GDM1 (cell line): ENCODE measurements at places on chromosomes 5 and 9.

GRCh38 chr9:33437205-33437604, 10.2 kb downstream of the AQP3 start:
- no peak for DNase-seq

- no peak for DNase-seq
These were observed 48.9 kb downstream of the PTPN3 start for GRCh38 chr9:109449036-109449798.

DNA sequence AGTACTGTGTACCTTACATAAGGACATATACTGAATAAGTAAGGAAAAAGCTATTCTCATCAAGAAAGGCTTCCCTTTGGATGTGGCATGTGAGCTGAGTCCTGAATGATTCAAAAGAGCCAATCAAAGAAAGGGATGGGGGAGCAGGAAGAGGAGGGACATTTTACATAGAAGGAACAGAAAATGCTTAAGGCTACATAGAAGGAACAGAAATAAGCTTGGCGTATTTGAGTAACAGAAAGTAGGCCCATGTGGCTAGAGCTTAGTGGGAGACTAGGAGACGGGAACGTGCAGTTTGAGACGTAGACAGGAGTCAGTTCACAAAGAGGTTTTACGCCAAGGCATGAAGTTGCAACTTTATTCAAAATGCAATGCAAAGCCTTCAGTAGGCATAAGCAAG, 126.3 kb downstream of the CEMIP2 start:
- no peak for DNase-seq

GRCh38 chr5:150278916-150279315, 10.7 kb downstream of the CAMK2A start:
- no peak for DNase-seq

- DNase-seq: no peak
These were observed 7.5 kb upstream of the UBQLN1 start for GRCh38 chr9:83715221-83715620.

DNA sequence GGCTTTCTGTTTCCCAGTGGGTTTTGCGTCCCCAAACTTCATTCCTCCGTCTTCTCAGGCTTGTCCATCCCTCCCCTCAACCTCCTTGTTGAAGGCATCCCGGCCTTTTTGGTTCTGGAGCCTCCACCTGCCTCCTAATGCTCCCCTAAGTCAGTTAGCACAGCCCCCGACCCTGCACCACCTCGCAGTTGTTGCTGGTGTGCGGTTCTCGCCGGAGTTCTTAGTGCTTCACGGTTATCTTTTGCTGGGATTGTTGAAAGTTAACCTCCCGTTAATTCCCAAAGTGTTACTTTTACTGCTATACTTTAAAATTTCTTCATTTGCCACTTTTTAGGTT, 447 bp downstream of the UBLCP1 start:
- no peak for DNase-seq

DNA sequence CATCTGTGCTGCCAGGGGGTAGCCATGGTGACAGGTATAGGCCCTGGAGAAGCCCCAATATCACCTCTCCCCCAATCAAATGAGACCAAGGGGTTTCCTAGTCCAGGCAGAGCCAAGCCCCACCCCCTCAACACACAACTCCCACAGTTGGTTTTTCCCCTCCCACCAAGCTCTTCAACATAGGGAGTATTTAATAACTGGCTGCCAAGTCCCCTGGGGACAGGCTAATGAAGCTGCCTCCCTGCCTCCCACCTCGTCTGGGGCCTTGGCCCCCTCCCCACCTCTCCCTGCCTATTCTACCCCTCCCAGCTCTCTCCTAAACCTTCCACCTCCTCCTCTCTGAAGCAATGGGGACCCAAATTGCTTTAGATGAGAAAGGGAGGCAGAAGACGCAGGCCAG, 23.4 kb downstream of the CPLX2 start:
- no peak for DNase-seq

GRCh38 chr9:92655896-92656536, 13.9 kb downstream of the IPPK start:
- no peak for DNase-seq

DNA sequence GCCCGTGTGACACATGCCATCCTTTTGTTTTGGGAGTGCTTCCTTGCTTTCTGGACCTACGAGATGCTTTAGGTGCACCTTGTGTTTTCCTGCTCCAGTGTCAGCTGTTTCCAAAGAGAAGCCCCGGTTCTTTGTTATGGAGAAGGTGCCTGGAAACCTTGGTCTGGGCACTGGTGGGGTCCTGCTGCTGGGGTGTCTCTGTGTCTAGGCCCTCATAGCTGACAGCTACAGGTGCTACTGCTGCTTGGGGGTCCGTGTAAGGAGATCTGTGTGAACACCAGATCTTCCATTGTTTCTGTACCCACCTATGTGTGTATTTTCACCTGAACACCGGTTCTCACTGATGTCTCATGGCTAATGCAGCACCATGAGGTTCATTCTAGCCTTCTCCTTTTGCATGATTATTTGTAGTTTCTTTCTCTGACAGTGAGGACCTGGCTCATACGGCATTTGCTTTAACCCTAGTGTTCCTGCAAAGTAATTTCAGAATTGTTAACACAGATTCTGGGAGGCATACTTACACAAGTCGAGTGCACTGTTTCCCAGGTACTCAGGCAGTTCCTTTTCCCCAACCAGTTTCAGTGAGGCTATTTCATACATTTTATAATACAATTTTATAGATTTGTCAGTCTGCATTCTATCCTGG, 13.2 kb upstream of the FAM120AOS start:
- DNase-seq: no peak

- peak; percentile 73 for DNase-seq
These were observed 50.5 kb upstream of the EXOC3 start for GRCh38 chr5:392431-392988.

DNA sequence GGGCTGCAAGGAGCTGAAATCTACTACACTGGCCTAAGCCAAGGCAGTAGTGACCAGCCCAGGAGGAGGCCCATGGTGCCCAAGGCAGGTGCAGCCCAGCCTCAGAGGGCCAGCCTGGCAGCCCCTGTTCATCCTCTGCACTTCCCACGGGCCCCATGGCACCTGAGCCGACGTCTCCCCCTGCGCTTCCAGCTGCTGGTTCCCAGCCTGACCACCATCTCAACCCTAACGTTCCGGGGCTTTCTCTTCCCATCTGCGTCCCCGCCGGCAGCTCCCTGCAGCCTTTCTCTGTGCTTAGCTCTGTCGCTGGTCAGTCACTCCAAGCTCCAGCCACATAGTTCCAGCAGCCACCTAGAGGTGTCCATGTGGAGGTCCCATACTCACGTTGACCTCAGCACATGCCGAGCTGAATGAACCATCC, 105.5 kb upstream of the LMX1B start:
- DNase-seq: no peak

DNA sequence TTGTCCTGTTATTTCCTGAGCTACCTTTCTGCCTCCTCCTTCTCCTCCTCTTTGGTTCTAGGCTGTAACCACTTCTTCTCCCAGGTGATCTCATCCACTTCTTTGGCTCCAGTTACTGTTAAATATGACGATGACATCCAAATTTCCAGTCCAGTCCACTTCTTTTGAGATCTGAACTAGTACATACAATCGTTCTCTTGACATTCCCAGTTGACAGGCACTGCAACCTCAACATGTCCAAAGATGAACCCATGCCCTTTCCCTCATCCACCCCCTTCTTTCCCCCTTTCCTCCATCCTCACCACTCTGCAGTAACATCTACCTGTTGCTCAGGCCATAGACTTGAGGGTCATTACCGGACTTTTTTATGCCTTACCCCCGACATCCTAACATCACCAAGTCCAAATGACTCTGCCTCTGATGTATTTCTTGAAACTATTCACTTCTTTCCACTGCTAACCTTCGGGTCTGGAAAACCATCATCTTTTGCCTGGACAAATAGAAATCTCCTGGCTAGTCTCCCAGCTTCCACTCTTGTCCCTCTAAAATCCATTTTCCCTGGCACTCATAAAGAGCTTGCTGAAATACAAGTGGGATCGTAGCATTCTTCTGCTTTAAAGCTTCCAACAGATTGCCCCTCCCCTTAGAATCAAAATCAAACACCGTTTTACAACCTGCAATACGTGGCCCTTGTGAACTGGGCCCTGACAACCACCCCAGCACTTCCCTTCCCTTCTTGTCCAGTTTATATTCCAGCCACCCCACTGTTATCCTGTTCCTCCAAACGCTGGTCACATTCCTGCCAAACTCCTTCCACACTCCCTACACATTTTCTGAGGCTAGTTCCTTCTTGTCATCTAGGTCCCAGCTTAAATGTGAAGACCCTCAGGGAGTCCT, 31.5 kb downstream of the KLF9 start:
- no peak for DNase-seq

GRCh38 chr5:127967983-127968592, 115.5 kb upstream of the SLC12A2 start:
- DNase-seq: no peak

DNA sequence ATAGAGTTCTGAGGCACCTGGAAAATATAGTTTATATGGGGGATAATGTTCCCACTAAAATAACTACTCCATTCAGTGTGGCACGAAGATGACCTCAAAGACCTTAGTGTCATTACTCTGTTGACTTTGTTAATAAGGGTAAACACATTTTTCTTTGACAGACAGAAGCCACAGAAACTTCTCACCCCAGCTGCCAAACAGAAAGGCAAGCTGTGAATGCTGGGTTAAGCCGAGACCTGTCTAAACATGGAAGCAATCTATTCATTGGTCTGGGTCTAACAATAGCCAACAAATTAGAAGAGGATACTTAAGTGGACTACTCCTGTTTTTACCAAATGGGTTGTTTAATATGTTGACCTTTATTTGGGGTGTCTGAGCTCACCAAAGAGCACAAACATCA, 171.4 kb downstream of the TLE1 start:
- DNase-seq: no peak

GRCh38 chr9:137715321-137715720, 96.5 kb downstream of the EHMT1 start:
- no peak for DNase-seq

GRCh38 chr5:67058998-67059743, 137.4 kb downstream of the CD180 start:
- no peak for DNase-seq

DNA sequence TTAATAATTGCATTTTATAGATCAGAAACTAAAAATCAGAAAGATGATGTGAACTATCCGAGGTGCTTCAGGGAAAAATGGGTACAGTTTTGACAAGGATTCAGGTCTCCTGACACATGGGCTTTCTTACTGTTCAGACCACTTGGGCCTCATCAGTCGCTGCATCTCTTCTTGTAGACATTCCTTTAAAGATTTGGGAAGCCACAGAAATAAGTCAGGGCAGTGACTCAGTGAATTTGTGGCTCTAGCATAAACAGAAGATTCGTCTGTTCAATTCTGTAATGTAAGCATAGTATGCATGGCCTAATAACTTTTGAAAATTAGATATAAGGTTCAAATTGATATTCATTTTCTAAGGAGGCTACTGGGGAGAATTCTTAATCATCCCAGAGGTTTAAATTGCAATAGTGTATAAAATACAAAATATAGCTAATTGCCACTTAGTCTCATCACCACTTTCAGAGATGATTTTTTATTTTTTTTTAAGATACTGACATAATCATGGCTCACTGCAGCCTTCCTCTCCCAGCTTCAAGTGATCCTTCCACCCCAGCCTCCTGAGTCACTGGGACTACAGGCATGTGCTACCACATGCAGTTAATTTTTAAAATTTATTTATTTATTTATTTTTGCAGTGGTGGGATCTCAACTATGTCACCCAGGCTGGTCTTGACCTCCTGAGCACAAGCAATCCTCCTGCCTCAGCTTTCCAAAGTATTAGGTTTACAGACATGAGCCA, 48.9 kb downstream of the RASEF start:
- DNase-seq: no peak

- DNase-seq: no peak
These were observed 10.1 kb downstream of the BRD3OS start for GRCh38 chr9:134035041-134036039.

- DNase-seq: no peak
These were observed 9.7 kb downstream of the RAD1 start for GRCh38 chr5:34905564-34905963.

DNA sequence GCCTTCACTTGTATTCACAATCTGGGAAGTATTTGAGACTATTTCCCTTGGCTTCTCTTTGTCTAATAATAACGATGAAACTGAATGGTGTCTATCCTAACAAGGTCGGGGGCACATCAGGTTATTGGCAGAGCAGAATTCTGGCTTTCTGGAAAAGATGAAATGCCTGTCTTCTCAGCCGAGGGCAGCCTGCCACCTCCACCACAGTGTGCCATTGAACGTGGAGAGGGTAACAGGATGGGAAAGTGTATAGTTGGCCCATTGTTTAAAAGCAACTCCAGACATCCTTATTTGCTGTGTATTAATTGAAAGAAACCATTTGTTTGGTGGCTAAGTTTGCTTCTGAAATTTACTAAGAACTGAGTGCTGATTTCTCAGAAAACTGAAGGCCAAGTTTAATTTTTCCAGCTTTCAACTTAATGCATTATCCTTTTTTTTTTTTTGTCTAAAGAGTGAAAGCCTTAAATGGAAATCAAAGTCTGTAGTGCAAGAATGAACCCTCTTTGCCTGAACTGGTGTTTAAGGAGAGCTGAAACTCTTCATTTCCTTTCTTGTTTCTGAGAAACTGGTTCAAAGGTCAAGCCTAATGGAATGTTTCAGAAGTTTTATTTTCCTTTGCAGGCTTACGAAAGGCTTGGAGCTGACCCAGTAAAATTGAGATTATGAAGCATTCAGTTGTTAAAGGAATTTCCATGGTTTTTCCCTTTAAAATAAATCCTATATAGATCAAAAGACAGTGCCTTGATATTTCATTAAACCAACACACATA, 563.7 kb upstream of the DAP start:
- no peak for DNase-seq

DNA sequence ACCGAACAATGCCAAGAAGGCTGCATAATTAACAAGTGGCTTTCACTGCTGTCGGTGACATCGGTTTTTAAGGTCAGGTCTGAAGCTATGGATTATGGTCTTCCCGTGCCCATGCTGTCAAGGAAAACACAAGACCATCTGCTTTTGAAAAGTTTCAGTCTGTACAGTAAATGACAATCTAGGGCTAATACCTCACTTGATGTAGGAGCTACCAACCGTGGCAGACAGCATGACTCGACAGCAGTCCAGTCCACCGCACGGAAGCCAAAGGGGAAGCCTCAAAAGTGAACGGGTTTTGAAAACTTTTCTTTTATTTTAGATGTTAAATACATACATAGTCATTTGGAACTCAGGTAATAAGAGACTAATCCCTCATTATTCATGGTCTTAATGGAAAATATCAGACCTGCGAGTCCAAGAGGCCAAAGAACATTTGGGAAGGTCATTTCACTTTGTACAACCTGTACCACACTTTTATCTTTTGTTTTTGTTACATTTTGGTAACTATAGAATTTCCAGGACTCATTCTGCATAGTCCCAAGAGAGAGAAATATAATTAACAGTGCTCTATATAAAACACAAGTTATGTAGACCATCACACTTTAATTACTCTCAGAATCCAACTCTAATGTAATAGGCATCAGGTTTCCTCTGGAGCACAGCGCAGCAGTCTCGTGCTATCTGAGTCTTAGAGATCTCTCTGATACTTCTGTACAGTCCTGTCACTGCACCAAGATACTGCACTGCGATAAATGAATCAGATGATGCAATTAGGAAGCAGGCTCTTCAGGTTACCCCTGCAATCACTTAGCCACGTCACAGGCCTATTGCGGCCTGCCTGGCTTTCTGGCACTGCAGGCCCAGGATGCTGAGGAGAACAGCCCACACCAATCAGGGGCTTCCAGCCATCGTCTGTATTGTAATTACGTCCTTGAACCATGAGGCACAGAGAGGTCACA, 184.9 kb downstream of the FANCC start:
- no peak for DNase-seq

- no peak for DNase-seq
These were observed 45.6 kb downstream of the DAPK1 start for GRCh38 chr9:87543251-87543650.
